AG09309 (cell line): ENCODE measurements at places on chromosomes 13 and 19.

DNA sequence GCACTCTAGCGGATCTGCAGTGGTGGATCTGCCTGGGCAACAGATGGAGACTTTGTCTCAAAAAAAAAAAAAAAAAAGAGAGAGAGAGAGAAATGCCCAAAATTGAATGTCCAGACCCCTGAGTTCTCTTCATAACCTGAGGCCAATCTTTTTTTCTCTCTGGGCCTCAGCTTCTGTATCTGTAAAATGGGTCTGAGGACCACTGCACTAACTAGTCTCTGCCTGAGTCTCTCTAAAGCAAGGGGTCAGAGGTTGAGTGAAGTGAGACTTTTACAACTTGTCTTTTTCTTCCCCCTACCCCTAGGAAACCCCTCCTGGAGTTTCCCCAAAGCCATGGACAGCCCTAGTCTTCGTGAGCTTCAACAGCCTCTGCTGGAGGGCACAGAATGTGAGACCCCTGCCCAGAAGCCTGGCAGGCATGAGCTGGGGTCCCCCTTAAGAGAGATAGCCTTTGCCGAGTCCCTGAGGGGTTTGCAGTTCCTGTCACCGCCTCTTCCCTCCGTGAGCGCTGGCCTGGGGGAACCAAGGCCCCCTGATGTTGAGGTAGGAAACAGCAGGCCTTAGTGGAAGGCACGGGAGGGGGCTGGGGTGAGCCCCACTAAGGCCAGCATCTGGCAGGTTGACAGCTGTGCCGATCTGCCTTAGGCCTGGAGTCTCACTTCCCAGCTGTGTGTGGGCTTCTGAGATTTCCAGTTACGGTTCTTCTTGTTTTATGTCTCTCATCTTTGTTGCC is 1.8 kb downstream of the TMEM91 start:
- DNase-seq = no peak

- no peak for DNase-seq
Measured at GRCh38 chr19:48568345-48568886, 16.4 kb downstream of the SULT2B1 start.

GRCh38 chr13:20801707-20802106 is 27.9 kb upstream of the EEF1AKMT1 start:
- DNase-seq = no peak

GRCh38 chr13:101846701-101847100 is 394.2 kb downstream of the ITGBL1 start:
- DNase-seq = no peak

GRCh38 chr19:4521170-4521887 is 3.0 kb upstream of the PLIN4 start:
- DNase-seq = no peak

- DNase-seq = no peak
Measured at GRCh38 chr13:38943231-38943630, 47.4 kb downstream of the STOML3 start.

GRCh38 chr19:732148-733069 is 18.5 kb upstream of the MISP start:
- no peak for DNase-seq

DNA sequence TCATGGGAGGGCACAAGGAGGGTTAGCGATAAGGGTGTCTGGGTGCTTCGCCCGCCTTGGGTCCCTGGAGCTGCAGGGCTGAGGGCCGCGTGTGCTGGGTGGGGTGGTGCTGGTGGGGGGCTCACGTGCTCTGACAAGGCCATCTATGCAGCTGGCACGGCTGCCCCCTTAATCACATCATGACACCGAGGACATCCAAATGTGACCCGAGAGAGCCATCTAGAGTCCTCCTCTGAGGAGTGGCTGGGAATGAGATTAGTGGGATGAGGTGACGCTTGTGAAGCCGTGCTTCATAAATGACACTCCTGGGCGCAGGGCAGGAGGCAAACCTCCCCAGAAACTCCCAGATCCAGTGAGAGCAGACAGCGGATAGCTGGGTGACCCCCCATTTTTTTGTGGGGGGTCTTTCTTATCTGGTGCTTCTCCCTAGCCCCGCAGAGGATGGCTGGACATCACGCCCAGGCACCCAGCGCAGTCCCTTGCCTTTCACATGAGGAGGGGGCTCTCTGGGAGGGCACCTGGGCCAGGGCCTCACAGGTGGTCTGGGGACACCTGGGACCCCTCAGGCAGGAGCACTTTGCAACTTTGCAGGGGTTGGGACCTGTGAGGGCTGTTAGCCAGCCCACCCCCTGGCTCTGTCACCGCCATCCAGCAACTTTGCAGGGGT is 6.6 kb downstream of the FZR1 start:
- no peak for DNase-seq

- DNase-seq = no peak
Measured at GRCh38 chr13:73057284-73058063, 1.3 kb upstream of the KLF5 start.

- no peak for DNase-seq
Measured at GRCh38 chr13:27578121-27579030, 42.0 kb downstream of the LNX2 start.

GRCh38 chr13:48600374-48601364 is 53.1 kb upstream of the CYSLTR2 start:
- no peak for DNase-seq

DNA sequence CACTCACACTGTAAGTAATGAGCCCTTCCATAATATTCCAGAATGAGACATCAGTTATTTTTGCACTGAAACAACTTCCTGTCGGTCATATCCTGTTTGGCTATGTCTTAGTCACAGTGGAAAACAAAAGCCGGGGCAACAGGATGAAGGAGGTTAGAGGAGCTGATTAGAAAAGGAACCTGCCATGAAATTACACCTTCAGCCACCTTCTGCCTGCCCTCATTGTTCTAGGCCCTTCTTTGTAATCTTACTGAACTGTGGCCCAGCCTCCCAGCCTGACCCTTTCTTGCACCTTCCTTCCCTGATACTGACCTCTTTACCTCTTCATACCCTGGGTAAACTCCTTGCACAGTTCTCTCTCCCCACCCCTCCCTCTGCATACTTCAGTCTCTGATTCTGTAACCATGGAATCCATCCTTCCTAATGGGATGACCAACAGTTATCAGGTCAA is 67.3 kb downstream of the DOCK9 start:
- DNase-seq = peak; percentile 35

DNA sequence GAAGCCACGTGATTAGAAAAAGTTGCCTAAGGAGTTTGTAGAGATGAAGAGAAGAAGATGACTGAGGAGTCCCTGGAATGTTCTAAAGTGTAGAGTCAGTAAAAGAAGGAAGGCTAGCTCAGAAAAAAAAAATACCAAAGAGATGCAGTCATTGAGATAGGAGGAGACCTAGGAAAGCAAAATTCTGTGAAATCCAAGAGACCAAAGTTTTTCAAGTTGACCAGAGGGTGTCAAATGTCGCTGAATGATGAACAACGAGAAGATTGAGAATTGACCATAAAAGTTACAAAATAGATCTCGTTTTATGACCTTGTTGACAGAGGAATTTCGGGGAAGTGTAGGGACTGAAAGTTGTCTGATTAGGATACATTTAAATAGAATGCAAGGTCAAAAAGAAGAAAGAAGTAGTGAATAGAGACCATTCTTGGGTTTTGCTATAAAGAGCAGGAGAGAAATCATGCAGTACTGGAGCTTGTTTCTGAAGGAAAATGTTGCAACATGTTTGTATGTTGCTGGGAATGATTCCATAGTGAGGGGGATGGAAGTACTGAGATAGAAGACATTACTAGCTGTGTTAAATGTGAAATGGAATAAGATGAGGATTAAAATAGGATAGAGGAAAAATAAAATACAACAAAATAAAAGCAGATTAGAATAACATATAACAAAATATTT is 30.2 kb upstream of the HTR2A start:
- DNase-seq = peak; percentile 45

DNA sequence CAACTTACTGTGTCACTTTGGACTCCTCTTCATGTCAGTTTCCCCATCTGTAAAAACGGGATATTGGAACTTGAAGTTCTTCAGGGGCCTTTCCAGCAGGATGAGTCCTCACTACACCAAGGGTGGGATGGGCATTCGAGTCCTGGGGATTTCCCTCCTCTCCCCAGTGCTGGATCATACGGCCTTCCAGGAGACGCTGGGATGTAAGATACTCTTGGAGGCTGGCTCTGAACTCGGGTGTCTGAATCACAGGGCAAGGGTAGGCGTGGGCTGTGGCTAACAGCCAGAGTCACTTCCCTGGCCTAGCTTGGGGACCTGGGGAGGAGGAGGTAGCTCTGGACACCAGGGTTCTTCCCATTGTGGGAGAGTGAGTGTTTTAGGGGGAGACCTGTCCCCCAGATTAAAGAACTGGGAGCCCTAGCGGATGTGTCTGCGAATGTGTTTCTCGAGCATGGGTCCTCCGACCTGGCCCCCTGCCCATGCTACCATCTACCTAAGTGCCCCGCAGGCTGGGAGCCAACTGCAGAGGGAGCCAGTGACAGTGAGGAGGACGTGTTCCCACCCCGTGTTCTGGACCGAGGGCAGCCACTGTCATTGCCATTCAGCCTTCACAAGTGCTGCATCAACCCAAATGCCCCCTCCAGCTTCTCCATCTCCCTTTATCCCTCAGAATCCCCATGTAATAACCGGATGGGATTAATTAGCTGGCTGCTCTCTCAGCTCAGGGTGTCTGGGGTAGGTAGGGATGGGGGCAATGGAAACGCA is 2.4 kb upstream of the CYTH2 start:
- peak; percentile 29 for DNase-seq

DNA sequence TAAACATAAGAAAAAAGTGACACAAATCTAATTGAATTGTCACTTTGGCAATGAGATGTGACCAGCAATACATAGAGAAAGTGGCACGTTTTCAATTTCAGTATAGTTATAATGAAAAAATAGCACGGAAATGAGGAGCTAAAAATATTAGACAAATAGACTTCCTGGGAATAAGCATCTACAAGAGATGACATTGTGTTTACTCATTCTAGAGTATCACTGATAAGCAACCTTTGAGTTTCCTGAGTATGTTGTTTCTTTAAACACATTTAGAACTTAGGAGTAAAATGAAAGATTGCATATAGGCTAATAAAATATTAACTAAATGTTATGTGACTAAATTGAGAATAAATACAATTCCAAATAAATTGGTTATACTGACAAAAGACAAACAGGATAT is 207.1 kb upstream of the SLITRK6 start:
- DNase-seq = no peak

DNA sequence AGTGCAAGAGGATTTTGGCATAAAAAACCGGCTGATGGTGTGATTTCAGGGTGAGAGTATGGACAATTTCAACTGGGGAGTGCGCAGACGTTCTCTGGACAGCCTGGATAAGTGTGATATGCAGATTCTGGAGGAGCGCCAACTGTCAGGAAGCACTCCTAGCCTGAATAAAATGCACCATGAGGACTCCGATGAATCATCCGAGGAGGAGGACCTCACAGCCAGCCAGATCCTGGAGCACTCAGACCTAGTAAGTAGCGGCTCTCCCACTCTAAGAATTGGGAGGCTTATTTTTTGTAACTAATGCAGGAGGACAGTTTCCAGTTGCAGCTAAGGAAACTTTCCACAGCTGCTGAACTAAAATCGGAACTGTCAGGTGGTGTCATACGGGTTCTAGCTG is 53.6 kb downstream of the ZAR1L start:
- DNase-seq = peak; percentile 23

DNA sequence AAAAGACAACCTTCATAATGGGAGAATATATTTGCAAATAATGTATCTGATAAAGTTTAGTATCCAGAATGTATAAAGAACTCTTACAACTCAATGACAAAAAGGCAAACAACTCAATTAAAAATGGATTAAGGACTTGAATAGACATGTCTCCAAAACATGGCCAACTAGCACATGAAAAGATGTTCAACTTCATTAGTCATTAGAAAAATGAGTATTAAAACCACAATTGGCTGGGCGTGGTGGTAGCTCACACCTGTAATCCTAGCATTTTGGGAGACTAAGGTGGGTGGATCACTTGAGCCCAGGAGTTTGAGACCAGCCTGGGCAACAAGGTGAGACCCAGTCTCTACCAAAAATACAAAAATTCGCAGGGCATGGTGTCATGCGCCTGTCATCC is 18.8 kb upstream of the ZMYM5 start:
- no peak for DNase-seq
